ENCODE measurements at places on chromosomes 5 and 9.
A peak's percentile ranks its signal among the peaks of the same experiment; 100 is the strongest.

DNA sequence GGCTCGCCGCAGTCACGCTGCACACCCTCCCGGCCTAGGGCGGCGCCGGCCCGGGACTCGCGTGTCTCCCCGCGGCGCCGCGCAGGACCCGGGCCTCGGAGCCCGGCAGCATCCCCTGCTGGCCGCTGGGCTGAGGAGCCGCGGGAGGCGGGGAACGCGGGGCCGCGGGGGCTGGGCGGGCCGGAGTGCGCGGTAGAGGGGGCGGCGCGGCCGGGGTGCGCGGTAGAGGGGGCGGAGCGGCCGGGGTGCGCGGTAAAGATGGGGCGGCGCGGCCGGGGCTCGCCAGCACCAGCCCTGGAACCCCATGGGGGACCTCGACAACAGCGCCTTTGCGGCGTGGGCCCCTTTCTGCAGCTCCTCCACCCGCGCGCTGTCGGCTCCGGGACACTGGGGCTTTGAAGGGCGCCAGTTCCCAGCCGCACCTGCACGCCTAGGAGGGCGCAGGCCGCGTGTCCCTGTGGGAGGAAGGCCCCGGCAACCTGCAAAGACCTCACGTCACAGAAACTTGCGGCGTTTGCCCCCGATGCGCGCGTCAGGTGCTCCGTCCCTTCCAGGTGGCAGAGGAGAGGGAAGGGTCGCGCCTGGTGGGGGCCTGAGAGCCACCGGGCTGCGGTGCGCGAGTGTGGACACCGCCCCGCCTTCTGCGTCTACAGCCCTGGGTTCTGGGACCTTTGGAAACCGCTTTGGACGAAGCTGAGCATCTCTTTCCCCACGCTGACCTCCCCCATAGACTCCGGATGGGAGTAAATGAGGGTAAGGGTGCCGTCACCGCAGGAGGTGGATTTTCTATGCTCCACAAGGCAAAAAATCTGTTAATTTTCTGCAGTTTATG lies 49.6 kb downstream of the NSUN2 start:
- peak; percentile 33 for DNase-seq

DNA sequence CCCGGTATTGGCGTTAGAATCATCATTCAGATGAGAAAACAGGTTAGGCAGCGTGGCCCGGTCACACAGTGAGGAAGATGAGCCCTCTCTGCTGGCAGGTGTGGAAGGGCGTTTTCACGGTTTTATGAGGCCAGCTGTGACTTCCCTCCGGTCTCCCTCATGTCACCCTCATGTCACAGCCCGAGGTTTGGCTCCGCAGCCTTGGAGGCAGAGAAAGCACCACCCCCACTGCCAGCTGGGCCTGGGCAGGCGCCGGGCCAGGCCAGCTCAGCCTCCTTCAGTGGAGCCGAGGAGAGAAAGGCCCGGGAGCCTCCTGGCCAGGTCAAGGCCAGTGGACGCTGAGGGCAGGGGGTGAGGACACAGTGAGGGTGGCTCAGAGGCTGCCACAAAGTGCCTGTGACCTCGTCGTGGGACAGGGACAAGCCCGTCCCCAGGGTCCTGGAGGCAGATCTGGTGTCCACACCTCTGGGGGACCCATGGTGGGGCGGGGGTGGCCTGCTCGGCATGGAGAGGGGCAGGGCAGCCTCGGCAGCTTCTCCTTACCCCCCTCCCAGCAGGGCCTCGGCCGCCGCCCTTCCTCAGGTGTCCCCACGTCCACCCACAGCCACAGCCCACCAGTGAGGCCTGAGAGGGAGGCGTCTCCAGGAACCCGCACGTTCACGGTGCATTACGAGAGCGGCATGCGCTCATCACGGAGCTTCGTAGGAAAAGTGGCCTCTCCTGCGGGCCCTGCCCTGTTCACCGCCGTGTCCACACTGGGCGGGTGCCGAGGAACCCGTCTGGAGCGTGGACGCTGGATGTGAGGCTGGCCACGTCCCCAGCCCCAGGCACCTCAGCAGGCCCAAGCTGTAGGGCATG lies 32.2 kb downstream of the EXD3 start:
- DNase-seq = no peak

DNA sequence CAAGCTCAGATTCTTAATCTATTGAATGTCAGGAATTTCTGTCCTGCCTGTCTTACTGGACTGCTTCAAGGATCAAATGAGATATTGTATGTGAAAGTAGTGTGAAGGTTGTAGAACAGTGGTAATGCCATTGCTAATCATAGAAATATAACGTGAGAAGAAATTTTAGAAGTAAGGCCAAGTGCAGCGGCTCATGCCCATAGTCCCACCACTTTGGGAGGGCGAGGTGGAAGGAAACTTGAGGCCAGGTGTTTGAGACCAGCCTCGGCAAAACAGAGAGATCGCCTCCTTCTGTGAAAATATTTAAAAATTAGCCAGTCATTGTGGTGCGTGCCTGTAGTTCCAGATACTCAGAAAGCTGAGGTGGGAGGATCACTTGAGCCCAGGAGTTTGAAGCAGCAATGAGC lies 5.1 kb upstream of the HSPA5 start:
- DNase-seq = no peak

DNA sequence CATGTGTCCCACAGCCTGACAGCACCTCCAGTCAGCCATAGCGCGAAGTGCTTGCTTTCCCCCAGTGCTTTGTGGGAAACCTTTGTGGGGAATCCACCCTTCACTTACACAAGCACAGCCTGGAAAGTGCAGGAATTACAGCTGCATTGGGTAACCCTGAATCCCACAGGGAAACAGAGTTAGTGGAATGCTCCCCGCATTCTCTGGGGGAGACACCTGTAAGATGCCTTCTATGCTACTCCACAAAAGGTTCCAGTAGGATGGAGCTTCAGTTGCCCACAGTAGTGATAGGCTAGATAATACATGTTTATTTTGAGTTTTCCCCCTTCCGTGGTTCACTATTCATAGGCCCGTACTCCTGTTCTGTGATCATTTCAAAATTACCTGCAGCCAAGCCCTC lies 60.3 kb downstream of the TLE4 start:
- DNase-seq = no peak

DNA sequence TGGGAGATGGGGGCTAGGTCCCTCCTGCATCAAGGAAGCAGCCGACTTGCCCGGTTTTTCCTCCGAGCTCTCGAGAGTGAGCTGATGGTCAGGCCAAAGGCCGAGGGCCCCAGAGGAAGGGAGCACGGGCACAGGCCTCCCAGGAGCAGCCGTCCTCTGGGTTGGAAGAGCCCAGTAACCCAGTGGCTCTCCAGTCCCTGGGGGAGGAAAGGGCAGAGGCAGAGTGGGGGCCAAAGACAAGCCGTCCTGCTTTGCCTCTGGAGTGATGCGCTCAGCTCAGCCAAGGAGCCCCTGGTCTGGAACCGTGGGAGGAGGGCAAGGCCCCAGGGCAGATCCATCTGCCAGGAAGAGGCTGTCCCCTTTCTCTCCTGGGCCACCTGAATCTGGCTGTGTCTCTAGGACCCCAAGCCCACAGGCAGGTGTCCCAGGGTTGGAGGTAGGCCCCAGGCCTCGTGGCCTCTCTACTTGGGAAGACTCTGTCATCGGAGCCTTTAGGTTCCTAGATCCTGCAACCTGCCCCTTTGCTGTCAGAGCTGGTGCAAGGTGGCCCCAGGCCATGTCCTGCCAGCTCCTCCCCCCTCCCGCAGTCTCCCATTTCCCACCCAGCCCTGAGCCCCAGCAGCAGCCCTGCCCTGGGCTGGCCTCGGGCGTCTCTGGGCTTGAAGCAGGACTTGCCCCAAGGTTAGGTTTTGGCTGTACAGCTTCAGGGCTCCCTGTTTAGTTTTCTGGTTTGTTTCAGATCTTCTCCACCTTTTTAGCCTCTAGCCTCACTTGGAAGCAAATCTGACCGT lies 224.1 kb downstream of the CACNA1B start:
- DNase-seq = peak; percentile 9

- no peak for DNase-seq
These were observed 285.7 kb downstream of the AOPEP start for GRCh38 chr9:95012035-95012708.

- peak; percentile 35 for DNase-seq
These were observed 59.6 kb upstream of the C5orf58 start for GRCh38 chr5:170173227-170173626.

- DNase-seq = no peak
These were observed 552.4 kb upstream of the DAB2 start for GRCh38 chr5:39977066-39977655.

DNA sequence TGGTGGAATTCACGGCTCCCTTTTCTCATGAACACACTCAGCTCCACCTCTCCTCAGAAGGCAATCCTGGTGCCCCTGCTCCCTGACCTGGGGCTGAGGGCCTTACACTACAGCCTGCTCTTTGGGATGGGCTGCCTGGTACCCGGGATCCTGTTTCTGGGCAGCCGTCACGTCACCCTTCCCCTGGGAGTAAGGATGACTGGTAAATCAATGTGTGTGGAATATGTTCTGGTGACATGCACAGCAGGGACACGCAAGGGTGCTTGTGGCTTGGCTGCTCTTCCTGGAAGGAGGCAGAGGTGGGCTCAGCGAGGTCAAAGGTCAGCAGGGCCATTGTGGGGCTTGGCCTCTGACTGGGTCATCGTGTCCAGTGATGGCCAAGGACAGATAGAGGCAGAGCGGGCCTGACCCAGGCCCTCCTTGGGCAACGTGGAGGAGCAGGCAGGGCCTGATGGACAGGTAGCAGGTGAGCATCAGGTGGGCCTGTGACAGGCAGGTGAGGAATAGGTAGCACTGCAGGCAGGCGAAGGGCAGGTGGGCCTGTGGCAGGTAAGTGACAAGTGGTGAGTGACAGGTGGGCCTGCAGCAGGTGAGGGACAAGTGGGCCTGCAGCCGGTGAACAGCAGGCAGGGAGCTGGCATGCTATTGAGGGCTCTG lies 399.4 kb upstream of the IRX4 start:
- no peak for DNase-seq

DNA sequence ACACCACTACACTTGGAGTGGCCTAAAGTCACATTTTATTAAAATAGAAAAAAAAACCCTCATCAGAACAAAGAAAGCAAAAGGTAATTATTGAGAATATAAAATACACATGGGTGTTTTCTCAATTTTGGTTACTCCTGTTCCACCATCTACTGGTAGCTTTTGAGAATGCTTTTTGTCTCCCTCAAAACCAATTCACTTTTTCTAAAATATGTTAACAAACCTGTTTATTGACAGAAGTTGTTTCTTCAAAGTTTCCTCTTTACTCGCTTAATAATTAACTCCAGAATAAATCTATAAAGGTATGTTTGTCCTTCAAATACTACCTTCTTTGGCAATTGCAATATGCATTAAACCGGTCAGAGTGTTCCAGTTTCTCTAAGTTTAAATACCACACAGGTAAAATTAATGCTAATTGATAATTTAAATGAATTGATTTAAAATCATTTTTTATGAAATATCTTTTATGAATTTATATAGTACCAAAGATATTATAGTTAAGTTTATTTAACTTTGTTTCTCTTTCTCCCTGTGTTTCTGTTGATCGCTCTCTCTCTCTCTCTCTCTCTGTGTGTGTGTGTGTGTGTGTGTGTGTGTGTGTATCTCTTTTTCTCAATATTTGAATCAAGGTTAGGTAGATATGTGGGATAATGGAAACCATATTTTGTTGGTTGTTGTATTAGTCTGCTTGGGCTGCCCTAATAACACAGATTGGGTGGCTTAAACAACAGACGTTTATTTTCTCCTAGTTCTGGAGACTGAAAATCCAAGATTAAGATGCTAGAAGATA lies 487.4 kb downstream of the PRDM9 start:
- no peak for DNase-seq

- no peak for DNase-seq
These were observed 18.3 kb upstream of the FCHO2 start for GRCh38 chr5:72937517-72938061.

DNA sequence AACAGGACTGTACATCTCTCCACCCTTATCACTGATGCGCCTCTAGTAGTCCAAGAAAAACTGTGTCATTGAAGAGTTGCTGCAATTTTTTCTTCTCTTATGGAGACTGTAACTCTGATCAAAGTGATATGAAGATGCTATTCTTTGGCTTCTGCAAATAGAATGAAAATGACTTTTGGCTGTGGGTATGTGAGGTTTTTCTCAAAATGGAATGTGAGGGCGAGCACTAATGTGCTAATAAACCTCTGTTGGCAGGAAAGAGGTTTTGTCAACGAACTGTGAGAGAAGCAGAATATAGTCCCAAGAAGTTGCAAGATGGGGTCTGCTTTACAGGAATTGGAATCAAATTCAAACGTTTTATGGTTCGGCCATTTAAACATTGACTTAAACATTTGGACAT lies 252.0 kb upstream of the GAS1 start:
- DNase-seq = no peak

- no peak for DNase-seq
These were observed 284.4 kb upstream of the RGMB start for GRCh38 chr5:98489021-98489420.

DNA sequence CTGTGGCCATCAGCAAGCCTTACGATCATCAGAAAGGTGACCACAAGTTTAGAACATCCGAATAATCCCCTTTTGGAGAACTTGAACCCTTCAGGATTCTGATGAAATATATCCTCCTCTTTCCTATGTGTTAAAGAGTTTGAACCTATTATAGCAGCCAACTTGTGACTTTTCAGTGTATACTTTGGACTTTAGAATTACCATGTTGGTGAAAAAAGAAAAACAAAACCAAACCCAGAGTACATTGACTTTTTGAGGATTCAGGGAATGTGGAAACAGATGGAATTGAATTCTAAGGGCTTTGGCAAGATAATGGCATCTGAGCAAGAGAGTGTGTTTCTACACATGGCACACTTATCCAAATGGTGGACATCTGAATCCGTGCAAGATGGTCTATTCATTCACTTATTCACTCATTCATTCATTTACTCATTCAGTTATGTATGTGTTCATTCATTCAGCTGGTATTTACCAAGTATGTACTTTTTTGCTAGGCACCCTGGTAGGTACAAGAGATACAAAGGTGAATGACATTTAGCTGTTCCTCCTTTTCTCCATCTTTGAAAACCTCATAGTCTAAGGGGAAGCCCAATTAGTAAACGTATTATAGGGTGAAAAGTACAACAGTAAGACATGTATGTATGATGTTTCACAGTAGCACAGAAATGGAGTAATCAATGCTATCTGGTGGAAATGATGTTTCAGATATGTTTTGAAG lies 91.8 kb downstream of the PRDM6 start:
- no peak for DNase-seq

DNA sequence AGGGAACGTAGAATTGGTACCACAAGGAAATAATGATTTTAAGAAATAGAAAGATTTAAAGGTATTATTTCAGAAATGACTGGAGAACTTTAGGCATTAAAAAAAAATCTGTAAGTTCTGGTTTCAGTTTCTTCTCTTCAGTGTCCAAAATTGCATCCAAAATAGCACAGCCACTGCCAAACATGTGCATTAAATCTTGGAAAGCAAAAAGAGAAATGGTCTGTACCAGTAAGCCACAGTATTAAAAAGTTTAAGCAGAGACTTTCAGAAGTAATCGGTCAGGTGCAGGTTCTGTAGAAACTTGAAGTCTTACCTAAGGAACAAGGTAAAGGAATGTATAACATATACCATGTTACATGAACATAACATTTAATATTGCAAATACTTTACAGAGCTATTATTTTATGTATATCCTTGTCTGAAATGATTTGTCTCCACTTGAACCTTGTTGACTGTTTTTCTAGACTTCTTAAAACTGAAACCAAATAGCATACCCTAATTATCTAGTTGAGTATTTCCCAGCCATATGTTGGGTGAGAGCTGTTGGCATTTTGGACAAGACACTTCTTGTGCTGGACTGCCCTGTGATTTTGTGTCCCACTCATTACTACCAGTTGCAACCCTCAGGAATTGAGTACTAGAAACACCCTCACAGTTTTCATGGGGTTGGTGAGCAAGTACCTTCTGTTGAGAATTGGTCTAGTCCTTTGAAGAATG lies 32.1 kb downstream of the NIPBL start:
- DNase-seq = no peak

GRCh38 chr5:155957884-155958283 lies 369.1 kb upstream of the SGCD start:
- no peak for DNase-seq

Measured in 8988T (cell line).